ENCODE measurements at places on chromosomes 2 and 18. TPM values are rescaled to one million over a fixed set of nuclear protein-coding genes. Genes with fewer than 3 reads are reported as not detected.

GRCh38 chr2:70684846-70685622 is 83.0 kb downstream of the ADD2 start:
- DNase-seq, result no peak

- no peak for DNase-seq
These were observed 213.0 kb upstream of the HAAO start for GRCh38 chr2:43005245-43005974.

- peak; percentile 14 for DNase-seq
These were observed 7.8 kb downstream of the SLC66A2 start for GRCh38 chr18:79943608-79944125.

DNA sequence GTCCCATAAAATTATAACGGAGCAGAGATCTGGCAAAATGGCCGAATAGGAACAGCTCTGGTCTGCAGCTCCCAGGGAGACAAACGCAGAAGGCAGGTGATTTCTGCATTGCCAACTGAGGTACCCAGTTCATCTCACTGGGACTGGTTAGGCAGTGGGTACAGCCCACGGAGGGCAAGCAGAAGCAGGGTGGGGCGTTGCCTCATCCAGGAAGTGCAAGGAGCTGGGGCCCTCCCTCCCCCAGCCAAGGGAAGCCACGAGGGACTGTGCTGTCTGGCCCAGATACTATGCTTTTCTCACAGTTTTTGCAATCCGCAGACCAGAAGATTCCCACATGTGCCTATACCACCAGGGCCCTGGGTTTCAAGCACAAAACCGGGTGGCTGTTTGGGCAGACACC is 22.8 kb downstream of the ICA1L start:
- no peak for DNase-seq

DNA sequence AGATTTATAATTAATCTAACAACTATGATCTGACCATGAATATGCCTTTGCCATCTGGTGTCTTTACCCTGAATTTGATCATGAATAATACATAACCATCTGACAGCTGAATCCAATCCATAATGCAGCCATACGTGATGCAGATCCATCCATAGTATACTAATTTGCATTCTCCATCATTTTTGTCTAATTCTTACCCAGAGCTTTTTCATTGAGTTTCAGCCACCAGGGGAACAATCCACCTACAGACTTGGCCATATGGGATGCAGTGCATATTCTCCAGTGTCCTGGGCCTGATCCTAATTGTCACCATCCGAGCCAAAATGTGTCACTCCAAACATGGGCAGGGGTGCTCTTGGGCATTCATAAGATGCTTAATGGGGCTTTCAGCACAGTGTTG is 227.2 kb upstream of the CRIM1 start:
- DNase-seq, result no peak

- DNase-seq, result no peak
These were observed 196.0 kb downstream of the PAX3 start for GRCh38 chr2:222102575-222103349.

DNA sequence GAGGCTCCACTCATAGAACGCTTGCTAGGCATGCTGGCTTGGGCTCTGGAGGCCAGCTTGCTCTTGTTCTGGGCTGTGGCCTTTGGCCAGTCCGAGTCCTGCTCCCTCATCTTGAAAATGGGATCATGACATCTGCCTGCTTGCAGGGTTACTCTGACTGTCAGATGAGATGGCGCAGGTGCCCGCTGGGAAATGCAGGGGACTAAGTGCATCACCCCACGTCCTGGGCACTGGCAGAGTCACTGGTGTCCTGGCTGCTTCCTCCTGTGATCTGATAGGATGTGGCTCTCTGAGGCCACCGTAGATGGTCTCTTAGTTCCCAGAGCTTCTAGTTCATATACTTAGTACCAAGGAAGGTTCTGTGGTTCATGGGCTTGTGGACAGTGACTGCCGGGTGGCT is 18.5 kb downstream of the LDLRAD4 start:
- no peak for DNase-seq

- no peak for DNase-seq
These were observed 112.1 kb downstream of the KYNU start for GRCh38 chr2:142989273-142990204.

GRCh38 chr2:38255211-38255610 is 121.9 kb downstream of the ATL2 start:
- DNase-seq, result no peak

DNA sequence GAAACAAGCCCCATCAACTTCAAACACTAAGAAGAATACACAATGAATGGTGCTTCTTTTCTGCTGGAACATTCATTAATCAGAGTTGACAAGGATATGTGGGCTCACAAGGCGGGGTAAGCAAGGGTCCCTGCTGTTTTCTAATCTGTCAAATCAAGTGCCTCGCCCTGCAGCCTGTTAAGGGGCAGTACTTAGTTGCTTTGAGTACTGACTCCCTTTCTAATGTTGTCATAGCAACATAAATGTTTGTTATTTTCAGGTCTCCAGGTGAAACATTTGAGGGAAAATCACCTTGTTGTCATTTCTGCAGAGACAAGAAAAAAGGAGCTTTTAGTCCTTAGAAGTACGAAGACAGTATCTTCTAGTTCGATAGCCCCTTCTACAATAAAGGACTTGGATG is 284.7 kb upstream of the PKDCC start:
- no peak for DNase-seq

- DNase-seq, result no peak
These were observed 42.5 kb upstream of the PID1 start for GRCh38 chr2:229313591-229313990.

- DNase-seq, result no peak
These were observed at the start of gene GBX2 for GRCh38 chr2:236168110-236169080. TSS of gene GBX2 (minus strand) at chr2:236168386. CDS start at chr2:236167971, 415 bp downstream.

- no peak for DNase-seq
These were observed 11.0 kb upstream of the GAREM2 start for GRCh38 chr2:26161926-26162325.

GRCh38 chr2:55839182-55839819 is 84.3 kb downstream of the EFEMP1 start:
- no peak for DNase-seq

DNA sequence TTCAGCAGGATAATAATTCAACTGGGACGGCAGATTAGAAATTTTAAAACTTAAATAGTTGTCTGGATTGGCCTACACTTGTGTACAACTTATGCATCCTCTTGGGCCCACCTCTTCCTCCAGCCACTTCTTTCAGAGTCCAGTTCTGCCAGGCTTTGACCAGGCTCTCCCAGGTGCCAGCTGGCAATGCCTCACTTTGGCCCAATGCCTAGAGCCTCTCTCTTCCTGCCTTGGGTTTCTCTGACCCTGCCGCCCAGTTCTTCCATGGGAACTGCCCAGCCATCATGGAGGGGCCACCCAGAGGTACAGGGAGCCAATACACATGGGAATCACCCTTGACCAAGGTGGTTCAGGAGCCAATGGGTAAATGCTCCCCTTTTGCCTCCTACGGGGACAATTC is 135.5 kb downstream of the IRS1 start:
- DNase-seq, result no peak

- no peak for DNase-seq
These were observed 15.5 kb upstream of the NEURL3 start for GRCh38 chr2:96520697-96521096.

- no peak for DNase-seq
These were observed 364.4 kb downstream of the ZNF521 start for GRCh38 chr18:24987303-24988252.

- DNase-seq, result no peak
These were observed 92.4 kb downstream of the GBX2 start for GRCh38 chr2:236075802-236076201.

- no peak for DNase-seq
These were observed 354.9 kb upstream of the CDH20 start for GRCh38 chr18:60978338-60978737.

DNA sequence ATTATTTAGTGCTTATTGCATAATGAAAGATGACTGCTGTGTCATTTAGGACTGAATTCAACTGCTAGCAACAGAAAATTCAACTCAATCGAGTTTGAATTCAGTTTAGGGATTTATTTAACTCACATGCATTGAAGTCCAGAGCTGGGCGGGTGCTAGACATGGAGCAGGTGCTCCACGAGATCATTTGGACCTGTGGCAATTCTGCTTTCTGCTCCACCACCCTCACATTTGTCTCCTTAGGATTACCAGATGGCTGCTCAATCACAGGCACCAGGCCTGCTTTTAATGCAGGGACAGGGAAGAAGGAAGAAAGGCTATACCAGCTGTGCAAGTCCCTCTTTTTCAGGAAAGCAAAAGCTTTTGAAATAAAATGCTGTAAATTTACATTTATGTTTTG is 572.9 kb upstream of the SLC8A1 start:
- DNase-seq, result no peak

GRCh38 chr18:75223687-75224347 is 13.2 kb downstream of the TSHZ1 start:
- no peak for DNase-seq

The TXNDC2 gene
- total RNA-seq, result not detected

The ZNF396 gene
- 1.5 TPM for total RNA-seq

The DHRS9 gene
- 3.0 TPM for total RNA-seq

The CRYGC gene
- not detected for total RNA-seq

The PRSS56 gene
- not detected for total RNA-seq

The MLPH gene
- total RNA-seq, result 5.9 TPM

Measured in omental fat pad (tissue), 4 donors.